NCI-H446 (cell line): ENCODE measurements at places on chromosomes 13 and 19.

- no peak for DNase-seq
Observed at GRCh38 chr13:111632906-111633305, 312.5 kb downstream of the TEX29 start.

GRCh38 chr19:54612428-54612827, 17.9 kb upstream of the LILRB1 start:
- DNase-seq: no peak

- no peak for DNase-seq
Observed at GRCh38 chr13:58266271-58266670, 634.7 kb downstream of the PCDH17 start.

GRCh38 chr19:48292798-48293197, 22.9 kb downstream of the ZNF114 start:
- DNase-seq: no peak

DNA sequence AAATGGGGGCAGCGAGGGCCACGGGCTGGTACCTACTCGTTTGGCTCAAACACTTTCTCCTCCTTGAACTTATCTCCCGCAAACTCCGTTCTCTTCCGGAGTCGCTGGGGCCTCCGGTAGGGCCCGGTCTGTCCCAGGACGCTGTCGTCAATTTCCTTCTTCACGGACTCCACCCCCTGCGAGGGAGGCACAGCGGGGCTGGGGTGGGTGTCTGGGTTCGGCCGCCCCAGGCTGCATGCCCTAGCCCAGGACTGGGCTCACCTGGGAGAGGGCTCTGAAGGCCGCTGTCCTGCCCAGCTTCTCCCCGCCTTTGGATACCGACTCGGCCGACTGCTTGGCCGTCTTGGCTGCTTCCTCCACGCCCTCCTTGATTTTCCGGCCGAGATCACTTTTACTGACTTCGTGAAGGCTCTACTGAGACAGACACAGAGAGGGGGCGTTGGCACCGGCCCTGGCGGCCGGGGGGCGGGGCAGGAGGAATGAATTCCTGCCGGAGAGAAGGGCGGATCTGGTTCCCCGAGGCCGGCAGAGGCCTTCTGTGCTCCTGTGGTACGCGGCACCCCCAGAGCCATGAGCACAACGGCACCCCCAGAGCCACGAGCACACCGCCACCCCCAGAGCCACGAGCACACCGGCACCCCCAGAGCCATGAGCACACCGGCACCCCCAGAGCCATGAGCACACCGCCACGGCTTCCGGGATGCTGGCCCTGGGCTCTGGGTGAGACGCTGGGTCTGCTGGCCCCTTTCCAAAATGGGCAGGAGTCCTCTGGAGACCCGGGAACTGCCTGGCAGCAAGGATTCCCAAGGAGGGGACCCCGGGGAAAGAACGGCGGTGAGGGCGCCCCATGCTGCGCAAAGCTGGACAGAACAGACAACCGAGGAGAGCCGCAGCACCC, 8.1 kb upstream of the CTXN1 start:
- no peak for DNase-seq

- DNase-seq: no peak
Observed at GRCh38 chr19:49869009-49869483, 1.7 kb upstream of the PNKP start.

DNA sequence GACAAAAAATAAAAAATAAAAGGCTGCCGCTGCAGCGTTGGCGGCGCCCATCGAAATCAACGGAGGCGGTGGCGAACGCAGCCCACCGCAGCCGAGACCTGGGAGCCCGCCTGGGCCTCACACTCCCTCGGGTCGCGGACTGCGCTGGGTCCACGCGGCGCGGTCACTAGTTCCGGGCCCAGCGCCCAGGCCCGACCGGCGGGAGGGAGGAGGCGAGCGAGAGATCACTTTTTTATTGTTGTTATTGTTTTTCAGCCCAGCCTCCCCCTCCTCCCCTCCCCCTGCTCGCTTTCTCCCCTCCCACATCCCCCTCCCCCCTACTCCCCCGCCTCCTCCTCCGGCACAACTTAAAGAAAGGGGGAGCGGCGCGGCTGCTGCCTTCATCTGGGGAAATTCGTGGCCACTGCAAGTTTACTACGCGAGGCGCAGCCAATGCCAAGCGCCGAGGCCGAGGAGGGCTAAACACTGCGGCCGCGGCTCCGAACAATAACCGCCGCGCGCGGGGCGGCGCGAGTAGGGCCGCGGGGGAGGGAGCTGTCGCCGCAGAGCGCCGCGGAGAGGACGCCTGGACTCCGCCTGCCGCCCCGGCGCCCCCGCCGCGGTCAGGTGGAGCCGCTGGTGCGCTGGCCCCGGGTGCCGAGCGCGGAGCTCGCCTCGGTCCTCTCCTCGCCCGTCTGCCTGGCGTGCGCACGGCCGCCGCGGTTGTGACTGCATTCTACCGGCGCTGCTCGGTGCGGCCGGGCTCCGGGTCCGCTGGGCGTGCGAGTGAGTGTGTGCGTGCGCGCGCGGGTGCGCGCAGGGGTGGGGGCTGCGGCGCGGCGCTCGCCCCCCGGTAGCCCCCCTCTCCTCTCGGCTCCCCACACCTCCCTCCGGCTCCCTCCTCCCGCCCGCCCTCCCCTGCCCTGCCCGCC, 505 bp upstream of the ZIC2 start:
- peak; percentile 70 for DNase-seq

DNA sequence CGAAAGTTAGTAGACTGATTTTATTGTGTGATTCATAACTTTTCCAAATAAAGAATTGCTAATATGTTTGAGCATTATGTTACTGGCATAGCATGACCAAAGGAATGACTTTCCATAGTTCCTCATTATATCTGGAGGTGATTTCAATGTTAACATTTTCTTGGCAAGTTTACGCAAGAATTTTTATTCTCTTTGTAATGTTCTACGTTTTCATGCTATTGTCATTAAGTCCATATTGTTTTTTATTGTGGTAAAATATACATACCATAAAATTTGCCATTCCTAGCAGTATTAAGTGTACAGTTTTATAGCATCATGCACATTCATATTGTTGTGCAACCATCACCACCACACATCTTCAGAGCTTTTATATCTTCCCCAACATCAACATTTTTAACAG, 14.8 kb downstream of the KCTD12 start:
- no peak for DNase-seq

GRCh38 chr13:92769046-92769445, 457.6 kb upstream of the GPC6 start:
- no peak for DNase-seq

DNA sequence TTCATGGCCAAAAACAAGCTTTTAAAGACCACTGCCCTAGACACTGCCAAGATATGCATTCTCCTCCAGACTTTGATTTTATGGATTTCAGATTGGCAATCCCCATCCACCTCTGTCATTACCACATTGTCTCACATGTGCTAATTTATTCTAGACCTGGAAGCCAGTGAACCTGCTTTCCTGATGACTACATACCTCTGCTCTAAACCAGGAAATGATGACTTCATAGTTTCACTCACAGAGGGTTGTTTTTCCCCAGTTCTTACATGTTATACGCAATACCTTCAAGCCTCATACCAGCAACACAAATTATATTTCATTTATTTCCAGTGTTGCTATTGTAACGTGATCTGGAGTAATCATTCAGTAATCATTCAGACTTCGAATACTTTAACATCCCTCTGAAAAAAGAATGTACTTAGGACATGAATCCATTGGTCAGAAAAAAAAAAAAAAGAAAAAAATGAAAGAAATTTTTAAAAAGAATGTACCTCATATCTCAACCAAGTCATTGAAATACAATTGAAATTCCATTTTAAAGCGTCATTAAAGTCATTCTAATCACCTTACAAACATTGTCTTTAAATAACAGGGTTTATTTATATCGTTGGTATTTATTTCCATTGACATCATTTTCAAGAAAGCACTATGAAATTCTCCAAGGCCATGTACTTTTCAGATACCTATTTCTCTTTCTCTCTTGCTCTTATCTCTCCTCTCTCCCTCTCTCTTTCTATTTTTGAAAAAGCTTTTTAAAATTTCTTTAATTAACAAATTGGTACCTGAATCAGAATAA, 33.4 kb upstream of the KLF5 start:
- DNase-seq: no peak

- DNase-seq: no peak
Observed at GRCh38 chr13:27942972-27943371, 23.2 kb downstream of the PDX1 start.

- DNase-seq: no peak
Observed at GRCh38 chr13:56907766-56908165, 233.0 kb upstream of the PRR20A start.

GRCh38 chr19:19745496-19746285, 12.8 kb upstream of the ZNF14 start:
- DNase-seq: no peak

- DNase-seq: no peak
Observed at GRCh38 chr13:39144391-39144790, 106.1 kb downstream of the NHLRC3 start.

DNA sequence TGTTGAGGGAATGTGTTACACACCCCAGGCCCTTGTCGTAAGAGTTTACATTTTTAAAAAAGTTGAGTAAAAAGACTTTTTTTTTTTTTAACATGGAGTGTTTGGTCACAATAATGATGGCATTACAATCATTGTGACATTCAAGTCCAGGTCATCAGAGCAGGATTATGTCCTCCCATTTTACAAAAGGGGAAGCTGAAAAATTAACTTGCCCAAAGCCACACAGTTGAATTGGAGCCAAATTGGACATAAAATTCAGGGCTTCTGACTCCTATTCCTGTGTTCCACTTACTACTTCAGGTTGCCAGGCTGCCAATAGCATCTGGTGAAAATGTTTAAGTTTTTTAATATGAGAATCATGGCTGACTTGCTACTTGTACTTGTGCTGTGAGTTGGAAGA, 49.3 kb downstream of the DLEU7 start:
- DNase-seq: peak; percentile 52

- no peak for DNase-seq
Observed at GRCh38 chr13:82206241-82206640, 1676.0 kb downstream of the SLITRK1 start.
